ENCODE measurements at places on chromosomes 7 and 10.

DNA sequence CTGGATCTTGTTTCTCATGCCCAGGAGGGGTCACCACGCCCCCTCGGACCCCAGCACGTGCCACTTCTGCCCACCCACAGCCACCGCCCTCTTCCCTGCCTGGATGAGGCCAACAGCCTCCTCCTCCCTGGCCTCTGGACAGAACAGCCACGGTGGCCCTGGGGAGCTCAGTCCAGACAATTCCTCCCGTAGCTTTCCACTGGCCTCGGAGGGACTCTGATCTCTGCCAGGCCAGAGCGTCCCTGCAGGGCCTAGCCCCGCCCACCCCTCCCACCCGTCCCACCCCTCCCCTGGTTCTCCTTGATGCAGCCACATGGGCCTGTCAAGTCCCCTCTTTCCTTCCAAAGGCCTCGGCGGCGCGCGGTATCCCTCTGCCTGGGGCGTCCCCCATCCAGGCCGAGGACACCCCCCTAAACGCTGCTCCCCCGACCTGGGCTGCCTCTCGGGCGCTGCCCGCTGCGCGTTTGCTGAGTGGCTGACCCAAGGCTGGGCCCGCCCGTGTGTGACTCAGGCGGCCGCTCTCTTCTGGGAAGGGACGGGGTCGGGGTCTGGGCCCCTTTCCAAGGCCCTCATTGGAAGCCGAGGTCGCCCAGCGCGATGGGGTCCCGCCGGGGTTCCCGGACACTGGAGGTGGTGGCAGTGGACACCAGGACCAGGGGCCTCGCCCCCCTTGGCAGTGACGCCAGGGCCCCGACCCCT, 557 bp downstream of the TMEM120A start:
- DNase-seq = no peak

DNA sequence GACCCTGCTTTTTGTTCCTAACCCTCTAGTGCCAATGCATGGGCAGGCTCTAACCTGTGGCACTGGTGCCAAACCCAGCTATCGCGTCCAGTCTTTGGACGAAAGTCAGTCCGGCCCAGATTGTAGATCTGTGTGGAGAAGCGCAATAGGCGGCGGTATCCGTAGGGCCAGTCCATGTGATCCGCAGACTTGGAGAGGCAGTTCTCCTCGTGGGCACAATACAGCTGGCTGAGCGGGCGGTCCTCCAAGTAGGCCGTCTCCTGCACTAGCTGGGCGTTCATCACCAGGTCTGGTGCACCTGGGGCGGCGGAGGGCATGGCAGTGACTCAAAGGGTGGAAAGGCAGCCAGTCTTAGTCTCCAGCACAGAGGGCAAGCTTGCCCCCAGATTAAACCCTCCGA, 14.5 kb downstream of the LOXL4 start:
- DNase-seq = no peak

DNA sequence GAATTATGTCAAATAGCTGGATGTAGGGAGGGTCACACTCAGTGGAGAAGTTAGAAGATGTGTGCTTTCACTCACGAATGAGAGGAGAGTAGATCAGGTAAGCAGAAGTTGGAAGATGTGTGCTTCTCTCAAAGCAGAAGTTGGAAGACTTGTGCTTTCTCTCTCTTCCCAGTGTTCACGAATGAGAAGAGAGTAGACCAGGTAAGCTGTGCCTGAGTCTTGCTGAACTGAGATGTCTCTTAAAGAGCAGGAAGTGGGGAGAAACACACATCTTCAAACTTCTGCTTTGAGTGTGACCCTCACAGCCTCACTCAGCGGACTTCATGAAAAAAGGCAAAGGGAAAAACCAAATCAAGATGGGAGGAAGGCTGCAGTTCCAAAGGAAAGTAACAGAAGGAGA, 7.0 kb upstream of the TMEM243 start:
- no peak for DNase-seq

- DNase-seq = no peak
Measured at GRCh38 chr10:71398976-71399375, 2.3 kb downstream of the CDH23 start.

GRCh38 chr10:68423522-68423921, 16.4 kb upstream of the RUFY2 start:
- no peak for DNase-seq

- no peak for DNase-seq
Measured at GRCh38 chr10:126191192-126191591, 197.1 kb downstream of the ADAM12 start.

DNA sequence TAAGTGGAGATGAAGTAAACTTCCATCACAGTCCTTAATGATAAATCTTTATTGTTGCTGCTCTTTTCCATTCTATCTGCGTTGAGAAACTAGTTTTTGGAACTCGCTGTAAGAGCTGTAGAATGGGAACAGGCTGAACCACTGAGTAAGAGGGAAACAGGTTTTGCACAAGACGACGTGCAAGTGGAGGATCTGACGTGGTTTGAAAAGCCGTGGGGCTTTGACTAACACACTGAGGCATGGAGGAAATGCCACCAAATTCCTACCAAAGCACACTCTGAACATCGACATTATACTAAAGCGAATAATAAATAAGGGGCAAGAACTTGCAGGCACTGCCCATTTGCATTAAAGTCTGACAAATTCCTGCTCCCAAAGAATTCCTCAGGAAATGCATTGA, 160.6 kb downstream of the KLF6 start:
- DNase-seq = no peak

DNA sequence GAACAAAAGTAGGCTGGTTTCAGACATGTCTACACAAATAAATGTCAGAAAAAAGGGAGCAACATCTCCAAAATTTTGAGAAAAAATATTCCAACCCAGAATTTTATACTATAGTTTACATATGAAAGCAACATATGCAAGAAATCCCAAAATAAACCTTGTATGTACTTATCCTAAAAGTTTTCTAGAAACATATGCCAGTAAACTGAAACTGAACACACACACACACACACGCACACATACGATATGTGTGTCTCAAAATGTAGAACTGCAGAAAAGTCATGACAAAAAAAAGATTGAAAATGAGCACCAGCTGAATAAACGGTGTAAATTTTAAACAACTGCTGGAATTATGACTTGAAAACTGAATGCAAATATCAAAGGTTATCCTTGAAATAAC, 81.0 kb downstream of the VPS41 start:
- no peak for DNase-seq

GRCh38 chr7:43553999-43554398, 28.9 kb upstream of the STK17A start:
- no peak for DNase-seq

- DNase-seq = peak; percentile 72
Measured at GRCh38 chr7:137886746-137887145, 40.0 kb upstream of the DGKI start.

DNA sequence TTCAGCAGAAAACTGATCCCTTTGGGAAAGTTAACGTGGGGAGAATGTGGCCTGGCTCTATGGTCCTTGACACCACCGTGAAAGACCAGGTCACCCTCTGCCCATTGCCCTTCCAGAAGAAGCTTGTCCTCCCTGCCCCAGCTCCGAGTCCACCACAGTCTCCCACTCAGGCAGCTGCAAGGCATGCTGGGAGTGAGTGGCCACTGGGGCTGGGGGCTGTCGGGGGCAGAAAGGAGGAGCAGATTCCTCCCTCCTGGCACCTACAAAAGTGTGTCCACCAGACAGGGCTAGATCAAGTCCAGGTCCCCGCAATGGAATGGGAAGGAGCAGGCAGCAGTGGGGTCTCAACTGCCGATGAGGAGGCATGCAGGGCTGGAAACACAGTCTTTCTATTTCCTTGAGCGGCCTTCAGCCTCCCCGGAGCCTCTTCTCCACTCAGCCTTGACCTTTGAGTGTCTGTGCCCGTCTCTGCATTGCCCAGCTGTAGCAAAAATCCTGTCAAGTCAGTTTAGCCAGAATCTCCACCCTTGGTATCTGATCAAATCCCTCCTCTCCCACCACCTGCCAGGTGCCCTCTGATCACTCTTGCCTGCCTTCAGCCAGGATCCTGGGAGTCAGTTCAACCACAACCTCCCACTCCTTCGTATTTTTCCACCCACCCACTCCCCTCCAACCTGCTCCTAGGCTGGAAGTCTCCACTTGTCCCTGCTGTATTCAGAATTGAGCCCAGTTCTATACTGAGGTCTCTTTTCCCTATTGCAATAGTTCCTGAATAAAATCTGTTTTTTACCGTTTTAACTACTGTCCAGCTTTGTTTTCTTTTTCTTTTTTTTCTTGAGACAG, 6.9 kb upstream of the ZNF316 start:
- no peak for DNase-seq

DNA sequence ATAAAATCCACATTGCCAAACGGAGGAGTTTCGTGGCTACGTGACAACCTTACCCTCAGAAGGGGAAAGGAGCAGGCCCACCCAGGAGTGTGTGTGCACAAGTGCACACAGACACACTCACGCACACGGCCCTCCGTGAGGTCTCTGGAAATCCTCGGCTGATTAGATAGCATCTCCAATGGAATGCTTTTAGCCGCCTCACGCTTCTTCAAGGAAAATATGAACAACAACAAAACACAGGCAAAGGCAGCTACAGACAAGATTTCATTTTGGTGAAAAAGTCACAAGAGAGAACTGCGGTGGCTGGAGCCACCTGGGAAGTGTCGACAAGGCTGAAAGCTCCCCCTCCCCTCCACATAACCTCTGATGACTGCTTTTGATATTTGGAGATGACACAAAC, 391.8 kb upstream of the MKI67 start:
- no peak for DNase-seq

DNA sequence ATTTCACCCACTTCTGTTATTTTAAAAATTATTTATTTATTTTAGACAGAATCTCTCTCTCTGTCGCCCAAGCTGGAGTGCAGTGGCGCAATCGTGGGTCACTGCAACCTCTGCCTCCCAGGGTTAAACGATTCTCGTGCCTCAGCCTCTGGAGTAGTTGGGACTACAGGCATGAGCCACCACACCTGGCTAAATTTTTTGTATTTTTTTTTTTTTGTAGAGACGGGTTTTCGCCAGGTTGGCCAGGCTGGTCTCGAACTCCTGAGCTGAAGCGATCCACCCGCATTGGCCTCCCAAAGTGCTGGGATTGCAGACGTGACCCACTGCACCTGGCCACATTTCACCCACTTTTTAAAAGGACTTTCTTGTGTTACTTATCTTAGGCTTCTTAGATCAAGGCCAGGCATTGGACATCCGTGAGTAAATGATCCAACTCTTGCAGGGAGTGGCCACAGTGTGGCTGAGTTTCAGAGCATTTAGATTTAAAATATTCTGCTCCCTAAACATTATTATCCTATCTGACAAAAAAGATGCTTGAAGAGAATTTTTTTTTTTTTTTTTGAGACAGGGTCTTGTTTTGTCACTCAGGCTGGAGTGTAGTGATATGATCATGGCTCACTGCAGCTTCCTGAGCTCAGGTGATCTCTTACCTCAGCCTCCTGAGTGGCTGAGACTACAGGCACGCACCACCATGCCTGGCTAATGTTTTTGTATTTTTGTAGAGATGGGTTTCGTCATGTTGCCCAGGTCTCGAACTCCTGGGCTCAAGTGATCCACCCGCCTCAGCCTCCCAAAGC, 14.4 kb downstream of the SNX10 start:
- DNase-seq = no peak

- no peak for DNase-seq
Measured at GRCh38 chr10:95268438-95268837, 22.4 kb downstream of the PDLIM1 start.

DNA sequence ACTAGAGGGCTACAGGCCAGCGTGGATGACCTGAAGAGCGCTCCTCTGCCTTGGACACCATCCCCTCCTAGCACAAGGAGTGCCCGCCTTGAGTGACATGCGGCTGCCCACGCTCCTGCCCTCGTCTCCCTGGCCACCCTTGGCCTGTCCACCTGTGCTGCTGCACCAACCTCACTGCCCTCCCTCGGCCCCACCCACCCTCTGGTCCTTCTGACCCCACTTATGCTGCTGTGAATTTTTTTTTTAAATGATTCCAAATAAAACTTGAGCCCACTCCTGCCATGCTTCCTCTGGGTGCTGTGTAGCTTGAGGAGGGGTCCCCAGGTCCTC, 4.5 kb downstream of the SNCG start:
- DNase-seq = no peak

DNA sequence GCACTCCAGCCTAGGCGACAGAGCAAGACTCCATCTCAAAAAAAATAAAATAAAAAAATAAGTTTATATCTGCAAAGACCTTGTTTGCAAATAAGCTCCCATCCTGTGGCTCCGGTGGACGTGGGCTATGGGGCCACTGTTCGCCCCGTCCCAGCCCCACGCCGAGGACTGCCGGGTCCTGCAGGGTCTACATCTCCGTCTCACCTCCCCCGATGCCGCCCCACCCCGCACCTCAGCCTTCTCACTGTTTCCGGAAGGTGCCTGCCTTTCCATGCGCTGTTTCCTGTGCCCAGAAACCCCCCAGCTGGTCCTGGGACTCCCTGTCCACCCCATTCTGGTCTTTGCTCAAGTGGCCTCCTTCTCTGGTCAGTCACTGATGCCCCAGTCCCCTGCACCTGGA, 5.0 kb upstream of the INTS1 start:
- no peak for DNase-seq

- no peak for DNase-seq
Measured at GRCh38 chr10:85926986-85927385, 439.6 kb downstream of the GRID1 start.

DNA sequence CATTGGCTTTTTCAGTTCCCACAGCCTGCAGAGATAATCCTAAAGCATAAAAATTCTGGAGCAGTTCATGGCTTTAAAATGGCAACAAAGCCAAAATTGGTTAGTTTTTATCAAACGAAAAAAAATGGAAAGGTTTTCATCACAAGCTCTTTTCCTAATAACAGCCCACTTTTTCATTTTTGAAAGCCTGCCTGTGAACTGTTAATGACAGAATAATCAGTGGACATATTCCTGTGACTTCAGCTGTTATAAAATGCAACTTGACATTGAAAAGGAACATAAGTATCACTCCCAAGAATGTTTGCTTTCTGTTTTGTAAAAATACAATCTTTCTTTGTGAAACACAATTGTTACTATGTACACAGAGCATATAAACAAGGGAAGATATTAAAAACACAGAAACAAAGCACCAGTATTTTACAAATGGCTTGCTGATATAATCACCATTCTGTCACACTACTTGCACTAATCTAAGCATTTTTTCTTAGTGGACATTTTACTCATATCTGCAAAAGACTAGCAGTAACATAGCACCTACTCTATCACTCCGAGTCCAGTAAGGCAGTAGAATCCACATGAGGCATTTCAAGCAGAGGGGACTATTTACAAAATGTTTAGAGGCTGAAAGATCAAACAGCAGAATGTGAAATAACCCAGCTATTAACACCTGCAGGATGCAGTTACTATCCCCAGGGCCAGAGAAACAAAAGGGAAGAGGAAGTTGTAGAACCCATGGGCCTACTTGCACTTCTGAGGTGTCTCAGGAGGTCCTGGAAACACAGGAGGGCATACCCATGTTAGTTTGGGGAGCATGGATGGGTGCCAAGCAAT, 26.4 kb downstream of the MACC1 start:
- no peak for DNase-seq

Data from NCI-H524 (cell line).